ENCODE measurements at places on chromosomes 6 and 20.

GRCh38 chr6:116672306-116672705, 3.7 kb upstream of the ZUP1 start:
- DNase-seq: no peak

DNA sequence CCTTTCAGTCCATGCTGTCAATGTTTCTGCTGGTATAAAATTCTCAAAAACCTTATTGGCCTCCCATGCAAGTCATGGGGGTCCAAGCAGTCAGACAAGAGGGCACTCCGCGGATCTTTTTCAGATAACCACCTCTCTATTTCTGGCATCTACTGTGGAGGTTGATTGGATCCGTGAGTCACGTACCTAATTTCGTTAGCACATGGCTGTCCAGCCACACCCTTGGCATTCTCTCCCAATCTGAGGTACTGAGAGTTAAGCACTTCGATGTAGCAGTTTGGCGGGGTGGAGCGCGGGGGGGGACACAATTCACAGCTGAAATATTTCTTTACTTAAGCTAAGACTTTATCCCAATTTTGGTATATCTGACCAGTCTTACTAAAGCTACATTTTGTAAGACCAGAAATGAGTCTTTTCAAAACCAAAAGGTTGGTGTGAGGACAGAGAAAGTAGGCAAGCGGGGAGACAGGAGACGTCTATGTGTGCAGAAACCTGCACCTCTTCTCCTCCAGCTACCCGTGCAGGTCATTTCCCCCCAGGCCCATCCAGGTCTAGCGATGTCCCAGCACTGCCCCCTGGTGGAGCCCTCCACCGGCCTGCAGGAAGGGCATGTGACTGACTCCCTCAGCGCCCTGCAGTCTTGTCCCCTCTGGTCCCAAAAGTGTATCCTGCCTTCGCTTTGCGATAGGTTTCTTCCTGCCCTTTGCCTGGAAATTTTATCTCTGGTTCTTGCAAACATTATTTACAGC, 113.1 kb downstream of the ADAT2 start:
- DNase-seq: peak; percentile 65

GRCh38 chr20:64223526-64224067, 32.0 kb upstream of the PCMTD2 start:
- no peak for DNase-seq

DNA sequence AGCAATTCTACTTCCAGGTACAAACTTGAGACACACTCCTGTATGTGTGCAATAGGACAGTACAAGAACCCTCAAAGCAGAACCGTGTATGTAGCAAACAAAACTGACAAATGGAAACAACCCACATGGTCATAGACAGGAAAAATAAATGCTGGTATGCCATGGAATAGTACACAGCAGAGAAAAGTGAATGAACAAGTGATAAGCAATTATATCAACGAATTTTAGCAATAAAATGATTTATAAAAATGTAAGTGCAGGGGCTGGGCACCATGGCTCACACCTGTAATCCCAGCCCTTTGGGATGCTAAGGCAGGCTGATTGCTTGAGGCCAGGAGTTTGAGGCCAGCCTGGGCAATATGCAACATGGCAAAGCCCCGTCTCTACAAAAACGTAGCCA, 9.3 kb downstream of the RIPOR3 start:
- DNase-seq: no peak

DNA sequence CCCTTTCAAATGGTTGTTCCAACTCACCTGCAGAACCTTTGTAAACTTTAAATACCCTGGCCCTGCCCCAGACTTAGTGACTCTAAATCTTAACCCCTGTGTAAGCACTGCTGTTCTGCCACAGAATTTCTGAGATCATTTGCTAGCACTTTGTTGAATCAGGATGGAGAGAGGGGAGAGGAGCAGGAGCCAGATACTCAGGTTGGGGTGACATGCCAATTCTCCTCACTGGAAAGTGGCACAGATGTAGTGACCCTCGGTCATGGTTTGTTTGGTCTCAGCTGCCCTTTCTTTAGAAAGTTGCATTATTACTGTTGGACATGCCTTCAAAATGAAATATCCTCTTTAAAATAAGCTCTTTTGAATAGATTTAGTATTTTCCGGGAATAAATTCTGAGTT, 168.0 kb downstream of the ZFAND3 start:
- no peak for DNase-seq

GRCh38 chr6:75788894-75789293, 39.9 kb downstream of the MYO6 start:
- no peak for DNase-seq

DNA sequence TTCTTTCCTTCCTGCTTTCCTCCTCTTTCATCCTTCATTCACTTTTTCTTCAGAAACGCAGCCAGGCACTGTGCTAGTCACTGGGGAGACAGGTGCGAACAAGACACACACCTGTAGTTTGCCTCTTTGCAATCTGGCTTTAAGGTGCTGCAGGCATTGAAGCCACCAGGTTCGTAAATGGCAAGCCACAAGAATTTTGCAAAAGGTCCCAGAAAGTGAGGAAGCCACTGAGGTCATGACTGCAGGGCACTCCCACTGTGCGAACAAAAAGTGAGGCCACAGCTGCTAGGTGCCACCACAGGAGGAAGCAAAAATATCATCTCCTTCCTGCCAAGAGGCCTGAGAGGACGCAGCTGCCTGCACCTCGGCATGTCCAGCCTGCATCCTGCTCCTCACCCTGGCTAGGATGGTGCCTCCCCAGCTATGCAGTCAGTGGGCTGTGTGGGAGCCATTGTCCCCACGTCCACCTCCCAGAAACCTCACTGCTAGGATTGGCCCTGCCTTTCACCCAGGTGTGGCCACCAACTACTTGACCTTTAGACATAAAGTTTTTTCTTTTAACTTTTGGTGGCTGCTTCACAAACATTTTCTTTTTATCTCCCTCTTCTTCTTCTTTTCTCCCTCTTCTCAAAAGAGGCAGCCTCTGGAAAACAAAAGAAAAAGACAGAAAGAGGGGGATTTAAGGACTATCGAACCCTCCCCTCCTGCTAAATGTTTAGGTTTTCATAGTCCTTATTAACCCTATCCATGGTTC, 230.8 kb downstream of the BCAS1 start:
- DNase-seq: peak; percentile 9

- DNase-seq: no peak
Observed at GRCh38 chr20:19348582-19348981, 136.1 kb downstream of the SLC24A3 start.

- peak; percentile 17 for DNase-seq
Observed at GRCh38 chr20:17504898-17505635, 26.1 kb downstream of the BFSP1 start.

GRCh38 chr6:143692696-143693095, 14.9 kb downstream of the PHACTR2 start:
- no peak for DNase-seq

GRCh38 chr6:45537539-45537938, 159.8 kb upstream of the SUPT3H start:
- DNase-seq: no peak

GRCh38 chr6:89734526-89734925, 85.1 kb downstream of the MDN1 start:
- no peak for DNase-seq

DNA sequence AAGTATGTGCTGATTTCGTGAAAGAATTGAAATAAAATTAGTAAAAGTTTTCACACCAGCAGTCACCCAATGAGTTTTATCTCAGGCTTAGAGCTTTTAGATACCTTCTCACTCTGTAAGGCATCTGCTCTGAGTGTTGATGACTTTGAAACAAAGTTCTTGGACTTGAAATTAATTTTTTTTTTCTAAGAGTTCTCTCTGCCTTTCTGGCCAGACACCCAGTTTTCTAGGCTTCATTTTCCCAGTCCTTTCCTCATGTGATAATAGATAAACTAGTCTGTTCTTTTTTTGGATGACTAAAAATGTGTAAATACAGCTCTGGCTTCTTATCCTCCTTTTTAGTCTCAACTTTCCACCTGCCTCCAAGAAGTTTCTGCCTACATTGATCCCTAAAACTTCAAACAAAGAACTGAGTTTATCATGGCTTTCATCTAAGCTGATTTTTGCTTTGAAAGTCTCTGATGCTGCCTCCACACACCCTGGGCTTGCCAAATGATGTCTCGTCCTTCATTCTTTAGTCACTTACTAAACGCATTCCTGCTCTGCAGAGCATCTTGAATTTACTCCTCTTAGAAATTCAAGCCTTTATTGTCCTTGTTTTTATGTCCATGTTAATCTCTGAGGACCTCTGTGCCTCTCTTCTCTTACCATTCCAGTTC, 32.7 kb downstream of the SLX4IP start:
- DNase-seq: no peak

- DNase-seq: no peak
Observed at GRCh38 chr6:143117108-143117507, 56.4 kb downstream of the AIG1 start.

GRCh38 chr20:42846784-42847490, 342.8 kb downstream of the PTPRT start:
- DNase-seq: no peak

- no peak for DNase-seq
Observed at GRCh38 chr6:35151466-35151865, 10.3 kb upstream of the TCP11 start.

GRCh38 chr20:4957939-4958362, 43.4 kb downstream of the SLC23A2 start:
- DNase-seq: no peak

GRCh38 chr6:157981395-157982101, at the start of gene SYNJ2:
Gene SYNJ2 (plus strand): TSS chr6:157981863. CDS start chr6:157981962, 99 bp downstream.
- peak; percentile 82 for DNase-seq

DNA sequence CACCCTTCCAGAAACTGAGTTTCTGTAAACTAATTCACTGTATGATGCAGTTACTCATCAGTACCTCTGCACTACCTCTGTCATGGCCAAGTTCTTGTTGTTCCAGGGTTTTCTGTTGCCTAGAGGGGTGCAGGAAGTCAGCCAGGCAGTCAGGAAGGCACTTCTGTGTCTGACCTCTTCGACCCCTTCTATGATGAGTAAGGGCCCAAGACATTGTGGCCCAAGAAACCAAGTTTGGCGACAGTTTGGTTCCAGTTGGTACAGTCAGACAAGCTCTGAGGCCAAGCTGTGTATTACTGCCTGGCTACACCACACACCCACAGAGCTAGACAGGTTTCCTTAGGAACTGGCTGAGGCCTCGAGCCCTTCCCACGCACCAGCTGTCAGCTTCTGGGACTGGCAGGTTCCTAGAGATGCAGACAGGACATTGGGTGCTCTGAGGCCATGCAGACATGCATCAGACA, 41.2 kb downstream of the TRAF3IP2 start:
- DNase-seq: no peak

DNA sequence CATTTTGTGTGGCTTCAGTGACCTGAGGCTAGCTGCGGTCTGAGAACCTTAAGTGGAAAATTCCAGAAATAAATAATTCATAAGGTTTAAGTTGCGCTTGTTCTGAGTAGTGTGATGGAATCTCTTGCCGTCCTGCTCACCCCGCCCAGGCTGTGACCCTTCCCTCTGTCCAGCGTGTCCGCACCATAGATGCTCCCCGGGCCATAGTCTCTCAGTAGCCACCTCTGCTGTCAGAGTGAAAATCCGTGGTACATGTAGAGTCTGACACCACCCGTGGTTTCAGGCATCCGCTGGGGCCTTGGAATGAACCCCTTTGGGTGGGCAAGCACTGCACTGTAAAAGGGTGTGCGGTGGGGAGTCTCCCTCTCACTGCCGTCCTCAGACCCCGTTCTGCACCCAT, 11.7 kb downstream of the UNC93A start:
- no peak for DNase-seq

- no peak for DNase-seq
Observed at GRCh38 chr20:48294196-48294595, 508.9 kb upstream of the SULF2 start.

GRCh38 chr20:22700367-22700766, 116.0 kb upstream of the FOXA2 start:
- no peak for DNase-seq

DNA sequence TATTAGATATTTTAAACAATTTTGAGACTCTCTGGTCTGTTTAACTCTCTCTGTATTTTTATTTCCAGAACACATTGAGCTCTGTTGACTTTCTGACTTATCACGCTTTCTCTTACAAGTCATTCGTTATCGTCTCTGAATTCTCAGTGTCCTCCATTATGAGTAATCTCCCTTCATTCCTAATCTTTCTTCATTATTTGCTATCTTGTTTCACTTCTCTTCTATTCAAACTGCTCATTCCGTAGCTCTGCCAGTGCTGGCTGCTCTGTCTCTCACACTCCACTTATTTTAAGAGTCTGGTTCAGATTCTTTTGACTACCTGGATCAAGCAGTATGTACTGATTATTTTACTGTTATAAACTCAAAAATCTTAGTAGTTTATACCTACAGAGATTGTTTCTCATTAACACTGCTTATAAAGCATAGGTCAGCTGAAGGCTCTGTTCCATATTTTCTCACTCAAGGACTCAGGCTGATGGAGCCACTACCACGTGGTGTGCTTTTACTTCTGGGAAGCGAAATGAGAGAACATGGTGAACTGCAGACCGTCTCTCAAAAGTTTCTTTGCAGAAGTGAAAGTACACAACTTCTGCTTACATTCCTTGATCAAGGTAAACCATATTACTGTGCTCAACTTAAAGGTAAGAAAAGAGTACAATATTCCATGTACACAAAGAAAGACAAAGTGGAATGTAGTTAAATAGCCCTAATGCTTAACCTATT, 485.2 kb downstream of the GRIK2 start:
- DNase-seq: no peak

DNA sequence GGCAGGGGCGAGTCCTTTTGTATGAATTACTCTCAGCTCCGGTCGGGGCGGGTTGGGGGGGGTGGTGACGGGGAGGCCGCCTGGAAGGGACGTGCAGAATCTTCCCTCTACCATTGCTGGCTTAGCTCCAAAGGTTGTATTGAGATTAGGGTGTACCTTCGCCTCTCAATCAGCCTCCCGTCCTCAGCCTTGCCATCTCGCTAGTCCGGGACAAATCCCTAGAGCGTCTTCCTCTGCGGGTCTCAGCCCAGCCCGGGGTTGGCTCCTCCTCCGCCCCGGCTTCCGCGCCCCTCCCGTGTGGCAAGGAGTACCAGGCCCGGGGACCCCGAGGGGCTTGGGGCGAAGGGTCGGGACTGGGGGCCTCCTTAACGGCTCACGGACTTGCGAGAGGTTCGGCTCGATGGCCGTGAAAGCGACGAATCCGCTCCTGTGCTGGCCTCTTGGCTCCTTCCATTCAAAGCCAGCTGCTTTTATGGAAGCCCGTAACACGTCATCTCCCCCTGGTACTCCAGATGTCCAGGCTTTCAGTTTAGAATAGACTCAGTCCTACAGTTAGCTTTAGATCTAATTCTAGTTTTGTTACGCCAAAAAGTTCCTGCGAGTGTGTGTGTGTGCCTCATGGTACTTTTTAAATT, 636 bp upstream of the EEF1A1 start:
- DNase-seq: peak; percentile 77

- DNase-seq: no peak
Observed at GRCh38 chr6:63504777-63505384, 67.4 kb upstream of the LOC128125822 start.

GRCh38 chr6:51657491-51657890, 429.9 kb downstream of the PKHD1 start:
- no peak for DNase-seq

GRCh38 chr20:21099751-21100577, 6.2 kb downstream of the LINC00237 start:
- peak; percentile 36 for DNase-seq

DNA sequence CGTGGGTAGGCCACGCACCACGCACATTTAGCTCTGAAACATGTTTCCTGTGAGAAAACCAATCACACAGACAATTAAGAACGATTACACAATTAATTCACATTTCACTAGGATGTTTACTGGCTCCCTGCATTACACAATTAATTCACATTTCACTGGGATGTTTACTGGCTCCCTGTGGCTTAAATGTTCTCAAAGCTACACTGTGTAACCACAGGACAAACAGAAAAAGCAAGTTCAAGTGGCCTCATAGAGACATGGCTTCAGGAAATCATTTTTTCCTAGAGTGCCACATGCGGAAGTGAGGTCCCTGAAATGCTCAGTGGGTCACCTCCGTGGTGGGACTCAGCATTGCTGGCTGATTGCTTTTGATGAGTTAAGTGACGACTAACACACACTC, 61.7 kb upstream of the XRN2 start:
- no peak for DNase-seq

All from stimulated activated CD4-positive, alpha-beta T cell treated with anti-CD3 and anti-CD28 coated beads, Interleukin-4, amount 100 ng/mL, for 1 hour (primary cell).